NCI-H2081 (cell line): ENCODE measurements at places on chromosomes 11 and 22.

- DNase-seq, result no peak
These were observed 4.5 kb upstream of the TMA7B start for GRCh38 chr22:39955675-39956074.

DNA sequence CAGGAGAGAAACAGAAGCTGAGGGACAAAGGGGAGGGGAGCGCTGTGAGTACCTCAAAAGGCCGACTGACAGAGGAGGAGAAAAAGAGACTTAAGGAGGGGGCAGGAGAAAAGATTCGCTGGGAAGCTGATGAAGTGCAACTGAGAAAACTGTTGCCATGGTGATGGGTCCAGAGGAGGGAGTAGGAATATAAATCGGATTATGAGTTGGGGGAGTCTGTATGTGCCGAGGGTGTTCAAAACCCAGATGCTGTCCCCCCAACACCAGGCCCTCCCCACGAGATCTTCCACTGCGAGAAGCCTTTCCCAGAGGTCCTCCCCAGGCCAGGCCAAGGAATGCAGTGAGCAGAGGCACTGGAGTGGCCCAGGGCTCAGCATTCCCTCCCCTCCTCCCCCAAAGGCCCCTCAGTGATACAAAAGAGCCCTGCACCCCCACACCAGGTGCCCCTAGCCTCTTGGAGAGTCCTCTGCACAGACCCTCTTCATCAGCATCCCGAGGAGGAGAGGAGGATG, 13.7 kb upstream of the BCL9L start:
- DNase-seq, result no peak

GRCh38 chr11:93746101-93746500, 4.6 kb downstream of the C11orf54 start:
- no peak for DNase-seq

DNA sequence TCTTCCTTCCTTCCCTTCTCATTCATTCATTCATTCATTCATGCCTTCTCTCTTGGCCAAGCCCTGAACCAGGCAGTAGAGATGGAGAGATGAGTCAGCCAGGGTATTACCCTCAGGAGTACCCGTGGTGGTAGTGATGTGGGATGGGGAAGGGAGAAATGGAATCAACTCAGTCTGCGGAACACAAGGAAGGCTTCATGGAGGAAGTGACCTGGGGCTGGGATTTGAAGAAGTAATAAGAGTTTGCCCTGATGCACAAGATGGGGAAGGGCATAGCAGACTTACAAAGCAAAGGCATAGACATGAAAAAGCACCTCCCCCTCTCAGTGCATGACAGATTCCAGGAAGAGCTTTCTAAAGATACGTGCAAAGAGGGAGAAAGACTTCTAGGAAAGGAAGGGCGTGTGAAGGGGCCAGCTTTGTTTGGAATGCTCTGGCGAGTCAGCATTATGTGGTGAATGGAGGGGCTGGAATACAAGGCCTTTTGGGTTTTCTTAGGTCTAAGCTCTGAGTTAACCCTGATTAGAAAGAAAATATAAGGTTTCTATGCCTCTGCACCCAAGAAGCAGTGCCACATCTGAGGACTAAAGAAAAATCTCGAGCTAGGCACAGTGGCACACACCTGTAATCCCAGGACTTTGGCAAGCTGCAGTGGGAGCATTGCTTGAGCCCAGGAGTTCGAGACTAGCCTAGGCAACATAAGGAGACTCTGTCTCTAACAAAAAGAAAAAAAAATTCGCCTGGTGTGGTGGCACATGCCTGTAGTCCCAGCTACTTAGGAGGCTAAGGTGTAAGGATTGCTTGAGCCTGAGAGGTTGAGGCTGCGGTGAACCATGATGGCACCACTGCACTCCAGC, 36.4 kb upstream of the ACER3 start:
- DNase-seq, result no peak

- no peak for DNase-seq
These were observed 13.6 kb downstream of the GNB1L start for GRCh38 chr22:19840955-19841640.
